ENCODE measurements at places on chromosomes 12 and 14. TPM values are rescaled to one million over a fixed set of nuclear protein-coding genes. Genes with fewer than 3 reads are reported as not detected.

DNA sequence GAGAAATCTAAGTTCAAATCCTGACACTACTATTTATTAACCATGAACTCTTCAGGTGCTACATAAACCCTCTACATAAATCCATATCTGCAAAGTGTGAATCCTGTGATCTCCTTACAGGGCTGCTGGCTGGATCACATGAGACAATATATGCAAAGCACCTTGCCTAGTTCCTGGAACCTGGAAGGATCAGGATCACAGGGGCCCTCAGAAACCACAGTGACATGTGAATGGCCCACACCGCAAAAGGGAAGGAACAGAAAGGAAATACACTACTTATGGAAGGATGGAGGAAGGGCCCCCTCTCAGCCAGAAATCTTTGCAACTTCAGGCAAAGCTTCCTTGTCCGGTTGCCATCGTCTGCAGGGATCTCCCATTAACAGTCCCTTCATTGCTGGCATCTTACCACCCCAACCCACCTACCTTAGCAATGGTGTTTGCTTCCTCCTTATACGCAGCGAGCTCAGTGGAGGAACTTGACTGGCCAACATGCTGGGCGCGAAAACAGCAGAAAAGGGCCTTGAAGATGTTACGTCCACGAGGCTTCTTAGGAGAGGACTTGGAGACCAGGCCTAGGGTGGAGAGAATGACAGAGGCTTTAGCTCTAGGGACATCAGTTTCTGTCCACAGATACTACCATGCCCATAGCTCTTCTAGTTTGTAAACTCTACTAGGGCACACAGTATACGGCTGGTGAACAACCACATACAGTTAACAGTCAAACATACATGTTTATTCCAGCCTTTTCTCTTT, 10.7 kb upstream of the AVIL start:
- no peak for DNase-seq

PRIM1 gene
- 9.0 TPM for polyA plus RNA-seq

PRB2 gene
- polyA plus RNA-seq = not detected

KRT78 gene
- polyA plus RNA-seq = not detected

Measured in forelimb muscle (tissue), 1 donor.